ENCODE measurements at places on chromosomes 11 and 22.

GRCh38 chr22:49081926-49082325 lies 745.7 kb downstream of the BRD1 start:
- no peak for DNase-seq

DNA sequence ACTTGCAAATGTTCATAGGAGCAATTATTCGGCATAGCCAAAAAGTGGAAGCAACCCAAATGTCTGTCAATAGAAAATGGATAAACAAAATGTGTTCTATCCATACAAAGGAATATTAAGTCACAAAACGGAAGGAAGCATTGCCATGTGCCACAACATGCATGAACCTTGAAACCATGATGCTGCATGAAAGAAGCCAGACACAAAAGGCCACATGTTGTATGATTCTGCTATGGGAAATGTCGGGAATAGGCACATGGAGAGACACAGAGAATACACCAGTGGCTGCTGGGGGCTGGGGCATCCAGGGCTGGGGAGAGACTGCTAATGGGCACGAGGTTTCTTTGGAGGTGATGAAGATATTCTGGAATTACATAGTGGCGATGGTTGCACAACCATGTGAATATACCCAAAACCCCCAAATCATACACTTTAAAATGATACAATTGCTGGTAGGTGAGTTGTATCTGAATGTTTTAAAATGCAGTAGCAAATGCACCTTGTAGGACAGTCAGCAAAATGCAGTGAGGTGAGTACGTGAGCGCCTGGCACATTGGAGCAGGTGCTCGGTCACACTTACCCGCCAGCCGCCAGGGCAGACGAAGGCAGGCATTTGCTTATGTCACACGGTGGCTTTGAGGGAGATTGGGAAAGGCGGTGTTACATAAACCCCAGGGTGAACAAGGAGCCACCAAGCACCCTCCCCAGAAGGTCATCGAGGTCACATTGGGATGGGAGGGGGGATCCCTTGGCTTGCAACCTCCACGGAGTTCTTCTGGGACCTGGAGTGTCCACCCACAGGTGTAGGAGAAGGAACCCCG lies 6.3 kb upstream of the OSM start:
- DNase-seq: no peak

GRCh38 chr22:36968249-36968964 lies 50.8 kb downstream of the TST start:
- no peak for DNase-seq

DNA sequence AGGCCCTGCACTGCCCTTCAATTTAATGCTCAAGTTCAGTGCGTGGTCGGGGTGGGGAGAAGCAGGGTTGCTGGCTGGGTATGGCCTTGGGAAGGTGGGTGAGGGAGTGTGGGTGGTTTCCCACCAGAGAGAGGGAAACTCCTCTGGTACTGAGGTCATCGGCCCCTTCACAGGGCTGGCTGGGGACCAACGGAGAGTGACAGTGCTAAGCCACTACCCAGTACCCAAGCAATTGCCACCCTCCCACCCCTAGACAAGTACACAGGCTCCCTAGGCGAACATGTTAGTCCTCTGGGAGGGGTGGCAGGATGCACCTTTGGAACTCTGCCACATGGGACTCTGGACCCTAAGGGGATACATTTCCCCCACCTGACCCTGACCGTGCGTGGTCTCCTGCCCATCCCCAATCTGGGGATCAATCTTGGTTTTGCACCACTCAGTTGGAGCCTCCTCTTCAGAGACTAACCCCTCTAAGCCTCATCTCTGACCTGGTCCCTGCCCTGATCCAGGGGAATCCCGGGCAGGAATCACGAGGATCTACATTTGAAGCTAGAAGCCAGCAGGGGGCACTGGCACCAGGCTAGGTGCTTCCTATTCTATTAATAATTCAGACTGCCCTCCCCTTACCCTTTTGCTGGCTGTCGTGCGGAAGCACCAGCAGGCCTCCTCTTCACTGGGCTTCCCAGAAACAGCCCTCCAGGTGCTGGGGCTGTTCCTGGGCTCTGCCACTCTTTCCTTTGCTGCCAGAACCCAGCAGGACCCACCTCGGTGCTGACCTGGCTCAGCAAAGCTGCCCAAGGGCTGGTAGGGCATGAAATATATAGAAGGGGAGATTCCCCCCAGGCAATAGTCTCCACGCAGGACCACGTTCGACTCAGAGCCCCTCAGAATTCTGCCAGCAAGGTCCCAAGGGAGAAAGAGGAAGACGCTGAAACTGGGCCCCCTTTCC lies 377.7 kb downstream of the TENM4 start:
- DNase-seq: no peak

DNA sequence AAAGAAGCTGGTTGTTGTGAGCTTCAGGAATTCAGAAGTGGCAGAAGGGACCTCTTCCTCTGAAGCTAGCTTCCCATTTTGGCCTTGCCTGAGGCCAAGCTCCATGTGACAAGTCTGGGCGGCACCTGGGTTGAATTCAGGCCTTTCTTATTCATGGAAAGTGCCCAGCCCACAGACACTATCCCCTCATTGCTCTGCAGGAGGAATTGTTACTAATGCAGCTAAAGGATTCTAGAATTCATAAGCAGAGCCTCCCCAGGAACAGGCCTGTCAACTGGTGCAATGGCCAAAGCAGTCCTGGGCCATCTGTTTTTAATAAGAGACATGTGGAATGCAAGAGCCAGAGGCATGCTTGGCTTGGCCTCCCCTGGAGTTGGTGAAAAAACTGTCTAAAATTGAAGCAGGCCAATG lies 71.4 kb downstream of the SLC1A2 start:
- DNase-seq: no peak

DNA sequence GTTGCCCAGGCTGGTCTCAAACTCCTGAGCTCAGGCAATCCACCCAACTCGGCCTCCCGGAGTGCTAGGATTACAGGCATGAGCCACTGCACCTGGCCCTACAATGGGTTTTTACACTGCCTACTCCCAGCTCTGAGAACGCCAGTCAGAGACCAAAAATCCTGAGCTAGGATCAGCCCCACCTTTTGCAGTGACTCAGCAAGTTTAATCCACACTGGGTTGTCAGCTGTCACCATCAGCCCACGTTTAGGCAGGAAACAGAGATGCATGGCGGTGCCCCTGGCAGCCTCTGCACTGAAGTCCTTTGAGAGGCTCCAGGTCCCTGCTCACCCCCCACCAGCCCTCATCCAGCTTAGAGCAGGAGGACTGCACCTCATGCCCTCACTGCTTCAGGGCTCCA lies 117.6 kb downstream of the ARHGAP8 start:
- DNase-seq: no peak

- no peak for DNase-seq
These were observed 418.7 kb upstream of the CADM1 start for GRCh38 chr11:115922876-115923275.

- no peak for DNase-seq
These were observed 54.2 kb upstream of the TTLL12 start for GRCh38 chr22:43241138-43241597.

DNA sequence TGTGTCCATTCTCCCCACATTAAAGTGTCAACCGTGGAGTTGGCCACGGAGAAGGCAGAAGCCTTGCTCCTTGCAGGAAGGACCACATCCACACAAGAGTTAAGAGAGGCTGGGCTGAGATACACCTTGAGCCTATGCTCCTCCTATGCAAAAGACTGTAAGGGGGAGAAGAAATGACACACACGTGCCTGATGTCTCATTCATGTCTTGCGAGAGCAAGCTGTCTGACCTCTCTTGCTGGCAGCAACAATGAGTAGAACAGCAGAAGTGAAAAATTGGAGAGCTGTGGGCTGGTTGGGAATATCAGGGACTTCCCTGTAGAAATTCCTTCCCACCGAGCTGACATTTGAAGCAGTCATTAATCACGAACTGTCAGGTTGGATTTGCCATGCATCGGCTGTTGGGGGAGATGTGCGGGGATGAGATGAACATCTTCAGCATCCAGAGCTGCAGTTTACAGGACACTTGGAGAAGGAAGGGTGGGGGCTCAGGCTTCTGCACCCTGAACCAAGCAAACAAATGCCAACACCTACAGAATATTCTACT lies 139.3 kb downstream of the MYO18B start:
- no peak for DNase-seq

- no peak for DNase-seq
These were observed 6.5 kb downstream of the AIP start for GRCh38 chr11:67489203-67489884.

DNA sequence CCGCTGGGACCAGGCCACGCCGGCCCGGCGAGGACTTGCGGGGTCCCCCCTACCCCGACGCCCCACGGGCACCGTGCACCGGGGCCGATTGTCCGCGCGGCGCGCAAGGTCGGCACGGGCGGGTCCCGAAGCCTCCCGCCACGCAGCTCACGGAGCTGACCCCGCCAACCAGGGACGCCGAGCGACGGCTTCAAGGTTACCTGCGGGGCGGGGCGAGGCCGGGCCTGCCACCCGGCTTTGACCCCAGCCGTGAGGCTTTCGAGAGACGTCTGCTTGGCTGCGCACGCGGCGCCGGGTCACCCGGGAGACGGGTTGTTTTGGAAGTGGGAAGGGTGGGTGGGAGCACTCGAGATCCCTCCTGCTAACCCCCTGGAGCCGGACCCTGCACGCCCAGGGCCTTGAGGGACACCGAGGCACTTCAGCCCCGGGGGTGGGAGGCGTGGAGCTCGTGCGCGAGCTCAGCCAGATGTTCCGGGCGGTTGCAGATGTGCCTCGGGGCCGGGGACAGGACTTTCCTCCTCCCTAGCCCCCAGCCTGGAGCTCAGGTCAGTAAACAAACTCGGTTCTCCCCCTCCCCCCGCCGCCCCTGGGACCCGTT lies 3.2 kb upstream of the WNT11 start:
- DNase-seq: no peak

DNA sequence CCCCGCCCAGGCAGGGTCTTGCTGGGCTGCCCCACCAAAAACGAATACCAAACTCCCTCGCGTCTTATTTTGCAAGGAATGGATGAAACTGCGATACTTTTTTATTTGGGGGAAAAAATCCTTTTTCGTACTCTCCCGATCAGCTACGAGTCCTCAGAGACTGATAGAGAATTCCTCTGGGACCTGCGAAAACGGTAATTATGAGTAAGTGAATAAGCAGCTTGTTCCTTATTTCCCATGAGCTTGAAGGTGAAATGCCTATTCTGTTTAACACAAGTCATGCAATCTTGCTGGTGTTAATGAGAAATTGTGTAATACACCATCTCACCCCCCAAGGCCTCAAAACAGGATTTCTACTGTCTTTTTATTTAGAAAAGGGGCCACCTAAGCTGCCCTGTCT lies 5.5 kb downstream of the GRK3 start:
- no peak for DNase-seq

- DNase-seq: peak; percentile 75
These were observed 54.8 kb upstream of the PHF21B start for GRCh38 chr22:45064313-45065278.

GRCh38 chr11:12150831-12151382 lies 40.5 kb downstream of the MICAL2 start:
- no peak for DNase-seq

DNA sequence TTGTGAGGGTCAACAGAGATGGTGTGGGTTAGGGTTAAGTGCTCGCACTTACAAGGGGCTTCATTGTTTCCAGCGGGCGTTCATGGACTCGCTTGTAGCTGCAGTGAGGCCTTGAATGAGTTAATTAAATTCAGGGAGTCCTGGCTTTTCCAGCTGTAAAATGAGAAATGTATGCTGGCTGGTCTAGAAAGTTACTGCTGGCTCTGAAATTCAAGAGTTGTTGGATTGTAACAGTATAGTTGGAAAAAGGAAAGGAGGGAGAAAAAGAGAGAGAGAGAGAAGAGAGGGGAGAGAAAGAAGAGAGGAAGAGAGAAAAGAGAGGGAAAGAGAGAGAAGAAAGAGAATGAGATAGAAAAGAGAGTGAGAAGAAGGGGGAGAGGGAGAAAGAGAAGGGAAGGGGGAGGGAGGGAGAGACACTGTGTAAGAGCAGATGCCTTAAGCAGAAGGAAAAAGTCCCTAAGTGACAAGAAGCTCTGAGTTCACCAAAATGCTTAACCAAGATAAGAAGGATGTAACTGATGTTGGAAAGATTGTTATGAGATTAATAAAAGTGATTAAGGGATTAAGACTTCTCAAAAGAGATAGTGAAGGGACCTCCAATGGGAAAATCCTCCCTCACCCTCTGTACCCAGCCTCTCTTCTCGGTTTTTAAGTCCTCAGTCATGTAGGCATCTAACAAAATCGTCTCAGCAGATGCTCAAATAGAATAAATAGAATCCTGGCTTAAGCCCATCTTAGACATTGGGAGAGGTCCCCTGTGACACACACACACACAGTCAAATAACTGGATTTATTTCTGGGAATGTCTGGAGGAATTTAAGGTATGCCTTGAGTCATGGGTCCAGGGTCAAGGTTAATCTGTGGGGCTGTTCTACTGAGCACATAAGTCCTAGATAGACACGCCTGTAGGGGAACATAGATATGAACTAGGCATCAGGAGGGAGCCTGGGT lies 477.9 kb downstream of the MIAT start:
- DNase-seq: no peak
